ENCODE measurements at places on chromosomes 2 and 18.

DNA sequence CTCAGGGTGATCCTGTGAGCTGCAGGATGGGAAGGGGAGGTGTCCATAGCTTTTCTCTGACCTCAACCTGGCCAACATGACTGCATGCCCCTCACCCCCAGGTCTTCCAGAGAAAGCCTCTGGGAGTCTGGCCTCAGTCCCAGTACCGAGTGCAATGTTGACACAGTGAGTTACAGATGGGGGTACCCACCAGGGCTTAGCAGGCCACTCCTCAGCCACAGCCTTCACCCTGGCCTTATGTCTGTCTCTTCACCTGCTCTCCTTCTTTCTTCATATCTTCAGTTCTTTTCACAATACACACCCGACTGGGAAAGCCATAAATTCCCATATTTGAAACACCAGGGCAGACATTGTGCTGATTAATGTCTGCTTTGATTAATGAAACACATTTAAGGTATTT is 33.5 kb downstream of the AOX1 start:
- H3K4me1 ChIP-seq: no peaks in the 10 kb centered on the region
- no peak overlapping the region for H3K4me3 ChIP-seq
- no peak overlapping the region for H3K27ac ChIP-seq

GRCh38 chr2:163778045-163778781 is 42.4 kb upstream of the FIGN start:
- no peaks in the 10 kb centered on the region for H3K27me3 ChIP-seq
- H3K36me3 ChIP-seq: no peaks in the 10 kb centered on the region
- no peak overlapping the region for H3K4me3 ChIP-seq

DNA sequence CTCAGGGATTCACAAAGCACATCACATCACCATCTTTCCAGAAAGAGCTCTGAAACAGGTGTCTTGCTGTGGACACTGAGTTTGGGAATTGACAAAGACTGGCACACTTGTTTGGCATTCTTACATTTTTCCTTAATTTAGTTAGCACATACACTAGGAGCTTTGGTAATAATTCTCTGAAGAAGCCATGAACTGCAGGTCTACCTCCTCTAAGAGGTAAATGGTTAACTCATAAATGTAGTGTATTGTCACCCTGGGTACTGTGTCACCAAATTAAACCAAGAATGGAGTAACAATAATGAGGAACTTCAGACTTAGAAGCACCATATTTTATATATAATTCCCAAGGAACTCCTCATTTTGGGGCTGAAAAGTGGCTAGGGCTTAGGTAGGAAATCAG is 22.6 kb downstream of the EIF4E2 start:
- no peak for DNase-seq
- peaks cover 4% of the 10 kb centered on the region for H3K27me3 ChIP-seq
- H3K27ac ChIP-seq: no peak overlapping the region

DNA sequence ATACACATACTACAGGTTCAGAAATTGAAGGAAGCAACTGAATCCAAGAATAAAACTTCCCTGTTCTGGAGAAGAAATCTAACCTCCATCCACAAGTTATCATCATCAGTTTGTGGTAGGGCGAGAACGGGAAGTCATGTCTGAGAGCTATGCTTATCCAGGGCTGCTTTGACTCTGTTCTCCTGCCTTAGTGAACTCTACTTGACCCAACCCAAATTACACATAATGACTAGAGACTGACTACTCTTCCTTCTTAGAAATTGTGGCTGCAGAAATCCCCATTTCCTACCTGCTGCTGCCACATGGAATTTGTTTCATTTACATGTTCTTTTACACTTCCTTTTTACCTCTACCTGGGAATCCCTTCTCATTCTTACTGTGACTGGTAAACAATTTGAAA is 1102.6 kb upstream of the PIK3C3 start:
- no peaks in the 10 kb centered on the region for H3K36me3 ChIP-seq
- DNase-seq: no peak
- H3K4me1 ChIP-seq: no peaks in the 10 kb centered on the region
- no peak overlapping the region for H3K4me3 ChIP-seq

DNA sequence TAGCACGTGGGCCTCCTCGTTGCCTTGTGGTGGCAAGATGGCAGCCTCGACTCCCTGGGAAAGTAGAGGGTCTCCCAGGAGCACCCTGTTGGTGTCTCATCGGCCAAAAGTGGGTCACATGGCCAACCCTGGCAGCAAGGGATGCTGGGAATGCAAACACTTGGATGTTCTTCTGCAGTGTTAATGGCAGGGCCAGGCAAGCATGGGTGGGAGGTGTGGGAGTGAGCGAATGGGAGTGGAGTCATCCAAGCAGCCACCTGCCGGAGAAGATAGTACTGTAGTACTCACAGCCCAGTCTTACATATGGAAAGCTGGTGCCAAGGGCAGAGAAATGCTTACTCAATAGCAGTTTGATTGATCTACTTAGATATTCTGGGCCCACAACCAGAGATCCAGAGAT is 122.2 kb downstream of the INHBB start:
- no peak for DNase-seq
- H3K27ac ChIP-seq: no peak overlapping the region
- no peak overlapping the region for H3K4me3 ChIP-seq
- peaks cover 6% of the 10 kb centered on the region for H3K36me3 ChIP-seq

DNA sequence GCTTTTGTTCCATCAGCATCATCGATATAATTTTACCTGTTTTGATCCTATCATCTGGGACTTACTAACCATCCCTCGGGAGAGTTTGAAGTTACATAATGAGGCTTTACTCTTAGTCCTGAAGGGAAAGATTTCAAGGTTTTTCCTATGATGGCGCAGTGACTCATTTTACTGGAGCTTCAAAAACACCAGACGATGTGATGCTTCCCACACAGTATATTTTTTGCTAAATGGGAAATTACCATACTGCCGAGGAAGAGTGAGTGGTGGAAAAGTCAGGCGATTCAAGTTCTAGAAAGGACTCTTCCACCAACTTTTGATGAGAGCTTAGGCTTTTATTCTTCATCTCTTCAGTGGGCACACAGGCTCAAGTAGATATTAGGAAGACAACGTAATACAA is 44.6 kb upstream of the GCG start:
- H3K27ac ChIP-seq: no peak overlapping the region
- no peak overlapping the region for H3K4me3 ChIP-seq
- no peaks in the 10 kb centered on the region for H3K36me3 ChIP-seq
- H3K27me3 ChIP-seq: no peaks in the 10 kb centered on the region
- no peaks in the 10 kb centered on the region for H3K4me1 ChIP-seq

DNA sequence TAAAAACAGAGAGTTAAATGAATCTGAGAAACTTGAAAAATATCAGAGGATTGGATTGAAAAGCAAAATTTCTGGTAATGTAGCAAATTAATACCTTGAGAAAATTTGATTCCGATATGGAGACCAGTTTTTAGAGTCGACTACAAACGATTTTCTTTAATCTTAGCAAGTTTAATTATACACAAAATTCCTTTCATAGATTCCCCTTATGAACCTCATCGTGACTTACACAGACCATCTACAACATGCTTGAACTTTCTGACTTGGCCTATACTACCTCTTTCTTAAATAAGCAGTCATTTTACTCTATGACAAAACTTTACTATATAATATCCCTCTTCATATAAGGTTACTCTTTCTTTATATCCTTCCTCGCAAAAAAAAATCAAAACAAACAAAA is 769.6 kb upstream of the CRIM1 start:
- H3K27me3 ChIP-seq: no peaks in the 10 kb centered on the region
- DNase-seq: no peak
- no peak overlapping the region for H3K27ac ChIP-seq
- no peak overlapping the region for H3K4me3 ChIP-seq

All from endothelial cell (in vitro differentiated cells).